ENCODE measurements at places on chromosomes 5 and 9.
A peak's percentile ranks its signal among the peaks of the same experiment; 100 is the strongest.

- no peak for DNase-seq
These were observed 20.9 kb downstream of the C9orf57 start for GRCh38 chr9:72039532-72039931.

DNA sequence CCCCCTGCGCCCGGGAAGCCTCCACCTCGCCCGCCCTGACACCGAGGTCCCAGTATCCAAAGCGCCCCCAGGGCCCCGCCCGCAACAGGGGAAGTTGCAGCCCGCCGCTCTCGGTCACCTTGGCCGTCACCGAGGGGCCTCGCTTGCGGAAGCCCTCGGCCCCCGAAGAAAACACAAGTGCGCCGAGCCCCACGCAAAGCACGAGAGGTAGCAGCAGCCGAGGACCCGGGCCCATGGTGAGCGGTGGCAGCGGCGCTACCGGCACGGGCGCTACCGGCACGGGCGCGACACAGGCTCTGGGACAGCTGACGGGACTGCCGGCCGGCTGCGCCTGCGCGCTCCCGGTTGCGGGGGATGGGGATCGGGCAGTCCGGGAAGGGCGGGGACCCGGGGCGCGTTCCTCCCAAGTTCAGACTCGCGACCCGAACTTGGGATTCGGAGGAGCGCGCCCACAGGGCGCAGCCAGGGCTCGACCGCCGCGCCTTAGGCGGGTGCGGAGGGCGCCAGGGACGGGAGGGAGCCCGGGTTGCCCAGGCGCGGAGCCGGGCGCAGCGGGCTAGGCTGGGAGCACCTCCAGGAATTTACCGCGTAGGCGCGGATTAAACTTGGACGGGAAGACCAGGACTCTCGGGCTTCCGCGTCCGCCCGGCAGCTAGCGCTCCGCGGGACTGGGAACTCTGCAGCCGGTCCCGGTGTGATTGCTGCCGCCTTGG is at the start of gene PPIC:
Gene PPIC (minus strand): TSS at position 335 of the 713 bp plus-strand sequence. CDS start 100 bp downstream, at position 235.
- DNase-seq = peak; percentile 29

- peak; percentile 68 for DNase-seq
These were observed 896 bp downstream of the EBF1 start for GRCh38 chr5:159098603-159099436.

- DNase-seq = peak; percentile 50
These were observed 12.1 kb downstream of the PIK3R1 start for GRCh38 chr5:68227532-68228160.

DNA sequence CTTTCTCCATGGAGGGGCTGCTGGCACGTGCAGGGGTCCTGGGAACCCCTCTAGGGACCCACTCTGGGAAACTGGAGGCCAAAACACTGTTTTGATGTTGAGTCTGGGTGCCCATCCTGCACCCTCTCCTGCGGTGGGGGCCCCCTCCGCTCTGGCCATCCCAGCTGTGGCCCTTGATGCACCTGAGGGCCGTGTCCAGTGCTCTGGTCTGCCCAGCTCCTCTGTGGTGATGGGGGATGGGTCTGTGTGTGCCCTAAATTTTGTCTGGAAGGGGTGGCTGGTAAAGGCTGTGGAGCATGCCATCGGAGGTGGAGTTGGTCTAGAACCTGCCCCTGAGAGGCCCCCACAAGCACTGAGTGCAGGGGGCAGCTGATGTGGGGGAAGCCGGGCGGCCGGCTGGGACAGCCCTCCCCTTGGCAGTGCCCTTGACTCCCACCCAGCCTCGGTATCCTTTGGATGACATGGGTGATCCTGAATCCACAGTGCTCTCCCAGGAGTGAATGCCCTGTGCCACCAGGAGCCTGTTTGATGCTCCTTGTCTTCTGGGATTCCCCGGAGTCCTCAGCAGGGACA is 26.3 kb downstream of the AHRR start:
- no peak for DNase-seq

DNA sequence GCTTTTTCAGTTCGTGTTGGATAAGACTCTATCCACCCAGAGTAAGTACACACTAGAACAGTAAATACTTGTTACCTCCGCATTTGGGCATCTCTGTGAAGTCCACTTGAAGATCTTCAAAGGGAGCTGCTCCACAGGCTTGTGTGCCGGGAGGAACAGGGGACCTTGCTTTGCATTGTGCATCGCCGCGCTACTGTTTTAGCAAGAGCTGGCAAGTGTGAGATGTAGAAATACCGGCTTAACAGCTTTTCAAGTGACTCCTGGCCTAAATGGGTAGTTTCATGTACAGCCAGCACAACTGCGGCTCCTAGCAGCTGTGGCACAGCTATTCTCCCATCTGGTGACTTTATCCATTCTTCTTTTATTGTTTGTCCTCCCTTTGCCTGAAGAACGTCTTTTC is 8.4 kb upstream of the ZNF354C start:
- DNase-seq = no peak

- no peak for DNase-seq
These were observed 38.0 kb downstream of the RAPGEF1 start for GRCh38 chr9:131701789-131702337.

DNA sequence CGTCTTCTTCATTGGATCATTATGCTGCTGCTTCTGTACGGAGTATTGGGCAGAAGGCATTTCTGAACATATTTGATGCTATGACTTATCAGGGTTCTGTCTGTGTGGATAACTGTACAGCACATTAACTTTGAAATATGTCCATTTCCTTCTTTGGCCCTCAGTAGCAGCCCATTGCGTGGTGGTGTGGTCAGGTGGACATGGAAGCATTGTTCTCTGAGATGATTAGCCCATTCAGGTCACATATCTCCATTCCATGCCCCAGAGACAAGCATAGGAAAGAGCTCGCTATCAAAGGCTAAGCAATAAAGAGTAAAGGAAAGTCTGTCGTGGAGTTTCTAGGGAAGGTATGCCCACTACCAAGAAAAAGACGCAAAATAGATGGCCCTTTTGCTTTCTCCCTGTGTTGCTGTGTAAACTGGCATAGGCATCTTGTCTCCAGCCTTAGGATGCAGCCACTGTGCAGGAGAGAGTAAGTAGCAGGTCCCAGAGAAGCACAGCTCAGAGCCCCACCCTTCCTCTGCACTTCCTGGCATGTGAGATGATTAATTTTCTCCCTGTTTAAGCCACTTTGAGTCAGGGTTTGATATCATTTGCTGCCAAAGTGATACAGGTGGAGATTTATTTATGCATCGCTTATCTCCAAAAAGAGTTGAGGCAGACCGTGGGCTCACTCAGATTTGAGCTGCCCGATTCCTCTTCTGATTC is 221.9 kb downstream of the PDZD2 start:
- no peak for DNase-seq

- DNase-seq = no peak
These were observed 613.6 kb upstream of the KLF4 start for GRCh38 chr9:108103046-108103693.
